ENCODE measurements at places on chromosomes 3 and 15.
A peak's percentile ranks its signal among the peaks of the same experiment; 100 is the strongest.

- peak; percentile 53 for DNase-seq
Observed at GRCh38 chr15:92393071-92393979, at the start of gene ST8SIA2. TSS of gene ST8SIA2 (plus strand) at chr15:92393881. CDS start at chr15:92394065, 184 bp downstream.

GRCh38 chr3:134693804-134694203 lies 43.0 kb upstream of the KY start:
- DNase-seq, result no peak

DNA sequence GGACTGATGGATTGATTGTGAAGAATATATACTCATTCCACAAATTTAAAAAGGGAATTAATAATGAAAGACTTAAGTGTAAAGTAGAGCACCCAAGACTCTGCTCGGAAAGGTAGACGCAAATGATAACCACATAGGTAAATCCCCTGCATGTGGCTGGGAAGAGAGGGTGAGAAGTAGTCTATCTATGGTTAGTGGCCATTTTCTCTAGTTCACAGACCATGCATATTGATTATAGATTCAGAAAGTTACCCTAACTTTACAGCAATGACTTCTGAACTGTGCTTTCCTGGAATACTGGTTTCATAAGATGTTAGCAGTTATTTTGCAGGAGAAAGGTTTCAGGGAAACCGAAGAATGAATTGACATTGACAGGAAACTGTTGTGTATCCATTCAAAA lies 51.7 kb downstream of the CASR start:
- no peak for DNase-seq

- no peak for DNase-seq
Observed at GRCh38 chr3:101170062-101170771, 150.2 kb downstream of the IMPG2 start.

GRCh38 chr15:65044724-65045481 lies at the start of gene SLC51B:
TSS of gene SLC51B (plus strand) at chr15:65045387. CDS start at chr15:65050005, 4,618 bp downstream.
- no peak for DNase-seq

- DNase-seq, result no peak
Observed at GRCh38 chr15:93066224-93066681, 22.8 kb downstream of the RGMA start.

DNA sequence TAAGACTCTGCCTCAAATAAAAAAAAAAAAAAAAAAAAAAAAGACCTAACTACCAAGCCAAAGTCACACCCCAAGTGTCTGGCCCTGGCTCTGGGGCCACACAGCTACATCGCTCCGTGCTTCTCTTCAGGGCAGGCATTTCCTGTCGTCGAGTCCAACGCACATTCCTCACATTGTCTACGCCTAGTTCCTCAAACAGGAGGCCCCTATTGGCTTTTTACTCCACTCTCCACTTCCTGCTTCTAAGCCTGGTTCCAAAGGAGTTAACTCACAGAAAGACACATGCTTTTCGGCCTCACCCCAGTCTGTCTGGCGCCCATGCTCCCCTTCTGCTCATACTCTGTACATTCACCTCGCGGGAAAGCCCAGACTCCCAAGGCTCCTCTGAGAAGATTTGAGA lies 28.8 kb downstream of the KNG1 start:
- DNase-seq, result no peak

DNA sequence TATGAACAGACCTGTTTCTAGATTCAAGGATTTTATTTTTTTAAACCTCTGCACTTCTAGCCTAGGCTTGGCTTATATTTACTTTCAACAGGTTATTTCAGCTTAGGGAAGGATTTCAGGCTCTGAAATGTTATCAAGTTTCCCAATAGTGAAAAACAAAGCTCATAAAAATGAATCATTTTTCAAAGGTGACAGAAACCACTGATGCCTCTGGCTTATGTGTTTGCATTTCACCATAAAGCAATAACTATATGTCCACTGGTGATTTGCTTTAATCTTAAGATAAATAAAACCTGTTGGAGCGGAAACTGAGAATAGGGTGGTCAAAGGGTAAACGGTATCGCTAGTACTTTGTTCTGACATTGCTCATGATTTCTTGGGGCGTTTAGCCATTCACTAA lies 141.2 kb upstream of the LRIG1 start:
- no peak for DNase-seq

- DNase-seq, result no peak
Observed at GRCh38 chr3:74409066-74409465, 205.4 kb downstream of the CNTN3 start.

DNA sequence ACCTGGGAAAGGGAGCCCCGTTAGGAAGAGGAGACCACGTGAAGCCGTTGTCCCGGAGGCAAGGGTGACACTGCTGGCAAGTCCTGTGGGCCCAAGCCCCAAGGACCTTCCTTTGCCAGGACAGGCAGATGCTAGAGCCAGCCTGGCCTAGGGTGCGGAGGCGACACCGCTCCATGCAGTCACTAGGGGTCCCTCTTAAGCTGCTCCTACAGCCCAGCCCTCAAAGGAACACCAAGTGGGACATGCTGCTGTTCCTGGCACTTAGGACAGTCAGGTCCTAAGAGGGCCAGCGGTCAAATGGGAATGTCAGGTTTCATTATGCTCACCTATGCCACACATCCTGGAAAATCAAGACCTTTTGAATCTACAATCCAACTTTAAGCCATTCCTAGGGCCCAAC lies 59.7 kb downstream of the RPN1 start:
- no peak for DNase-seq

Measured in NCI-H2171 (cell line).